Stimulated activated CD8-positive, alpha-beta memory T cell treated with anti-CD3 and anti-CD28 coated beads, Interleukin-12 subunit alpha, Interleukin-12 subunit beta, amount 100 ng/mL, for 1 hour (primary cell): ENCODE measurements at places on chromosomes 2 and 18.

GRCh38 chr2:76640905-76641304 is 881.3 kb downstream of the LRRTM4 start:
- DNase-seq, result no peak

- no peak for DNase-seq
These were observed 107.9 kb downstream of the B3GNT2 start for GRCh38 chr2:62303788-62304187.

DNA sequence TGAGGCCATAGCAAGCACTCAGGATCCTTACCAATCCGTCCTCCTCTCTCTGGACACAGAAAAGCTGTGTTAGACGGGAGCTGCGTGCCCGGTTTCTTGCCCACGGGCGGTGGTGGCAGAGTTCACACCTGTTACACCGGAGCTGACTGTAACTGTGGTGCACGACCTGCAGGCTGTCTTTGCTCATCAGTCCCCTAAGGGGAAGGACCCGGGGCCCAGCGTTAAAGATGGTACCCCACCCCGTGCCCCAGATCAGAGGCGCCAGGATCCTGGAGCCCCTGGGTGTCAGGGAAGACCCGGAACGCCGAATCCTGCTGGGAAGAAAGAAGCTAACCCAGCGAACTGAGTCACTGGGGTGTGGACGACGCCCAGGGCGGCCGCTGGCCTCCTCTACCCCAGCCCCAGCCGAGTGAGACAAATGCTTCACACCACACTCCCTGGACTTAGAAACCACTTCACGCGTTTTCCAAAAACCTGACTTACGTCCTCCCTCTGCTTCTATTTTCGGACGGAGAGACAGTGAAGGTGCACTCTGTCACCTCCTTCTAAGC is 293.6 kb upstream of the SALL3 start:
- DNase-seq, result no peak

GRCh38 chr2:168593713-168594112 is 137.6 kb downstream of the CERS6 start:
- no peak for DNase-seq

- DNase-seq, result no peak
These were observed 633.8 kb downstream of the NRXN1 start for GRCh38 chr2:50397992-50398765.

DNA sequence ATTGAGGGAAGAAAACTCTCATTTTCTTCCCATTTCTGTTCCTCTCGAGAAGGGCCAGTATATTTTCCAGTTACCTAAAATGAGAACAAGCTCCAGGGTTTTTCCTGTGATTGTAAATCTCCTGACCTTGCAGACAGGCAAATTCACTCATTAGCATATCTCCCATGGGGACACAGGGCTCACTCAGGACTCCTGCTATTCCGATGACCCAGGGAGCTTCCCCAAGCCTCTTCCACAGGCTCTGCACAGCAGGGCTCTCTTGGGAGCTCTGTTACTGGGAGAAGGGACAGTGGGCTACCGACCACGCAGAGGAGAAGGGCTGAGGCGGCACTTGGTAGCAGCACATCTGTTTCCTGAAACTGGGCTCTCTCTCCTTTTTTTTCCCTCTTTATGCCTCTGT is 135.2 kb upstream of the CAPN13 start:
- DNase-seq, result no peak

DNA sequence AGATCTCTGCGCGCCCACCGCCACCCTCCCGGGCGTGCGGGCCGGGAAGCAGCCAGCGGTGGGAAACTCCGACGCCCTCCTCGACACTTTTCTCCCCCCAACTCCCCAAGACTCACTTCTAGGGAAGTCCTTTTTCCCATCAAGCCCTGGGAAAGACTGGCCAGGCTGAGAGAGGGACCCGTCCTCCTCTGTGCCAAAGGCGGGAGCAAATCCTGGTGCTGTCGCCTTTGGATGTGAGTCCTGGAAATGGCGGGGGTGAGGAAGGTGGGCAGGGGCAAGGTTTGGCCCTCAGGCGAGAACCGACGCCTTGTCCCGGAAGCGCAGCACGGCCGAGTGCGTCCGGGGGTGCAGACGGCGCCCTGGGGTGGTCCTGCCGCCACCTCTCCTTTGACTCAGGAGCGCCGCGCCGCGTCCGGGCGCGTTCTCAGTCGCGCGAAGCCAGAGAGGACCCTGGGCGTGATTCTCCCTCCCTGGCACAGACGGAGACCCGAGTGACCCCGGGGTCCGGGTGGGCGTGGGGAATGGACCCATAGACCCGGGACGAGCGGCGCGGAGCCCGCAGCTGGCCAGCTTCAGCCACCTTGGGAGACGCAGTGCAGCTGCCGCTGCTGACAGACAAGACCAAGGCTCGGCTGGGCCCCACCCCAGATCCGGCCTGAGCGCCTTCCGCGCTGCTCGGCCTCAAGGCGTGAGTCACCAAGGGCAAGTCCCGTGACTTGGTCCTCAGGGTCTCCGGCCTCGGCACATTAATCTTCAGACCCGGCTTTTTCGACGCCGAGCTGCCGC is 3.5 kb upstream of the LBX2 start:
- no peak for DNase-seq

GRCh38 chr2:113206251-113206650 is 32.5 kb downstream of the PSD4 start:
- DNase-seq, result no peak

DNA sequence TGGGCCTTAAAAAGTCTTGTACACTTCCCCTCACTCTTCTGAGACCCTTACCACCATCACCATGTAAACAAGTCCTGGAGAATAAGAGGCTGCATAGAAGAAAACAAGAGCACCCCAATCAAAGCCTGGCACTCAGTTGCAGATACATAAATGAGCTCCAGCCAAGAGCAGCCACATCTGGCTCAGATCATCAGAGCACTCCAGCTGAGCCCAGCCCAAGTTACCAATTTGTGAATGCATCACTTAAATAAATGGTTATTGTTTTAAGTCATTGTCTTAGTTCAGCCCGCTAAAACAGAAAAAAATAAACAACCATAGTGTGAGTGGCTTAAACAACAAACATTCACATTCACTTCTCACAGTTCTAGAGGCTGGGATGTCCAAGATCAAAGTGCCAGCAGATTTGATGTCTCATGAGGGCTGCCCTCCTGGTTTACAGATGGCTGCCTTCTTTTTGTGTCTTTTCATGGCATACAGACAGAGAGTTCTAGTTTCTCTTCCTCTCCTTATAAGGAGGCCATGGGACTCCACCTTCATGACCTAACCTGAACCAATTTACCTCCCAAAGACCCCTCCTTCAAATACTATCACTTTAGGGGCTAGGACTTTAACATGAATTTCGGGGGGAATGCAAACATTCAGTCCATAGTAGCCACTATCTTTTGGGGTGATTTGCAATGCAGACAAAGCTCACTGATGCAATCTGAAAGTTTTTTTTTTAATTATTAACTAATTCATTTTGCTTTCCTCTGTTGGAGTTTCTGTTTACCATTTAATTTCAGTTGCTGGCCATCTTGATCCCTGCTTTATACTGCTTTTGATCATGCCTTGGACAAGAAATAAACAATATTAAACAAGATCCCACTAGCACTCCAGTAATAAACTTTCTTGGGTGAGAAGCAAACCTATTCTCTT is 187.5 kb upstream of the ACVR2A start:
- no peak for DNase-seq

DNA sequence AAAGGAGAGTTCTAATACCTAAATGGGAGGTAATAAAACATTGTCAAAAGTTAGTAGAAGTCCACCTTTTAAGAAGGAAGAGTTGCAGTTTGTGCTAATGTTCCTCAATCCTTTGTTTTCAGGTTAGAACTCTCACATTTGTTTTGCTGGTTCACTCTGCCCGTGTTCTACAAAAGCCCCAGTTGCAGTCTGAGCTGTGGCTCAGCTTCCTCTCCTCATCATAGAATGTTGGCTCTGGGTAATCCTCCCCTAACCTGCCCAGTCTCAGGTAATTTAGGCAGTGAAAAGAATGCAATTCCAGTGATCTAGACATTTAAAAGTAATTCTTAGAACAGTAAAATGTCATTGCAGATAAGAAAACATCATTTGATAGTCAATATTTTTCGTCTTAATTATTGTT is 1410.4 kb upstream of the ZEB2 start:
- no peak for DNase-seq

GRCh38 chr18:9364242-9364641 is 29.7 kb downstream of the TWSG1 start:
- no peak for DNase-seq

DNA sequence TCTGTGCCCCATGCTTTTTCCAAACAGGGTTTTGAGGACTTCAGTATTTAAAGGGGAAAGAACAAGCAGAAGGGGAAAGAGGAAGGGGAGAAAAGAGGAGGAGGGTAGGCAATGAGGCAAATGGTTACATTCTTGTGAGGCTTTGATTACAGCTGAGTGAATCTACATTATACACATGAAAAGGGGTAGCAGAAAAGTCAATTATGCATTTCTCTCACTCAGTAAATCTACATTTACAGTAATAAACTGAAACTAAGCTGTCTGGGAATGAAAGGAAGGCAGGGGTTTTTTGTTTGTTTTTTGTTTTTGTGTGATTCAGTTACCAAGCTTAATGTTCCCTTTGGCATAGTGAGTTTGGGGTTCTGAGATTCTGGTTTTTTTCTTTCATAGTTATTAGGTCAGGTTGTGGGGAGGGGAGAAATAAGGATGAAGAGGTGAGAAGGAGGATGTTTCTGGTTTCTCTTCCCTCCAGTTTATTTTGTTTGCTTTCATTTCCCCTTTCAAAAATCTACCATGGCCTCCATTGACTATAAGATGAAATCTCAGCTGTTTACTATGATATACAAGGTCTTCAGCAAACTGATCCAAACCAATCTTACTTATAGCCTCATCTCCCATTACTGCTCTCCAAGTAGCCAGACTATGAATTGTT is 18.7 kb downstream of the C18orf63 start:
- no peak for DNase-seq

- DNase-seq, result no peak
These were observed 363.5 kb downstream of the GRB14 start for GRCh38 chr2:164257742-164258141.
